NCI-H774 (cell line): ENCODE measurements at places on chromosomes 6 and 20.

GRCh38 chr20:18477218-18477617 is 10.0 kb downstream of the POLR3F start:
- no peak for DNase-seq

DNA sequence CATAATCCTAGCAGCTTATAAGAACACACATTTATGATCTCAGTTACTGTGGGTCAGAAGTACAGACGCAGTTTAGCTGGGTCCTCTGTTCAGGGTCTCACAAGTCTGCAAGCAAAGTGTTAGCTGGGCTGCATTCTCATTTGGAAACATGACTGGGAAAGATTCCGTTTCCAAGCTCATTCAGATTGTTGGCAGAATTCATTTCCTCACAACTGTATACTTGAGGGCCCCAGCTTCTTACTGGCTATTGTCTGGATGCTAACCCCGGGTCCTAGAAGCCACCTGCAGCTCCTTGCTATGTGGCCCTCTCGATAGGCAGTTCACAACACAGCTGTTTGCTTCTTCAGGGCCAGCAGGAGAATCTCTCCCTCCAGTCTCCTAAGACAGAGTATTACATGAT is 13.1 kb downstream of the TCP11 start:
- no peak for DNase-seq

- peak; percentile 27 for DNase-seq
Measured at GRCh38 chr6:89489078-89489477, 56.1 kb downstream of the ANKRD6 start.

GRCh38 chr6:31585491-31585890 is 586 bp upstream of the LST1 start:
- no peak for DNase-seq

GRCh38 chr20:53672484-53673129 is 79.0 kb upstream of the ZNF217 start:
- no peak for DNase-seq
